HEK293T (cell line): ENCODE measurements at places on chromosomes 3 and 15.

DNA sequence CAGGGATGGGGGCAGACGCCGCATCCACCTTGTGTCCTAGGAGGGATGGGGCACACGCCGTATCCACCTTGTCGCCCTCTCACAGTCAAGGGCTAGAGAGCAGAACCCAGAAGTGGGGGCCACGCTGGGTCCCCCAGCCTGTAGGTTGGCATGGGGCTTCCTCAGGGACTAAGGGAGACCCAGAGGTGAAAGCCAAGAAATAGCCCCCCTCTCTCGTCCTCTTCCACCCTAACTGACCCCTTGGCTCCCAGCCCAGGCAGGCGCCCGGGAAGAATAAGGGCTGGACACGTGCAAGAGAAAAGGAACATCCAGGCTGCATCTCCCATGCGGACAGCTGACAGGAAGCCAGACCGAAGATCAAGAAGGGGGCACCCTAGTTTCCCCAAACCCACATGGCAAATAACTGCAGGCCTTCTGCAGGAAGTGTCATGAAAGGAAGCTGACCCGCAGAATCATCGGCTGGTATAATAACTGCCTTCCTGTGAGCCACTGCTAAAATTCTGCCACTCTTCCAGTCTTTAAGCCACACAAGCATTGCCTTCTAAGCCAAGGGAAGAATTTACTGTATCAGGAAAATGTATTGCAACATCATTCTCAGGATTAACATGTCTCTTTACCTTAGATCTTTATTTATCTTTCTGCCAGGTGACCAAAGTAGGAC lies 38.5 kb upstream of the TFRC start:
- DNase-seq = no peak

DNA sequence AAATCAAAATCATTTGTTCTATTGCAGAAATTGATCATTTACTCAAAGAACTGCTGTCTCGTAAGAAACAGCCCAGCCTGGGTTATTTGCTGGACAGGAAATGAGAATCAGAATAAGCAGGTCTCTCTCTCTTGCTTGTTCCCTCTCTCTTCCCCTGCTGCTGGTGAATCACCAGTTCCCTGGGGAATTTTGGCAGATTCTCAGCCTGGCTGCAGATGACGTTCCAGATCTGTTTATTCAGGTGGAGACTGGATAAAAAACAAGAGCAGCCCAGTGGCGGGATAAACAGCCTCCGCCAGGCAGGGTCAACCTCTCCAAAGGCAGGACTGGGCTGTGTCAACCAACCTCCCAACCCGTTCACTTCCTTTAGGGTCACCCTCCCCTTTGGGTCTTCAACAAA lies 72.1 kb downstream of the LRIG1 start:
- DNase-seq = no peak

DNA sequence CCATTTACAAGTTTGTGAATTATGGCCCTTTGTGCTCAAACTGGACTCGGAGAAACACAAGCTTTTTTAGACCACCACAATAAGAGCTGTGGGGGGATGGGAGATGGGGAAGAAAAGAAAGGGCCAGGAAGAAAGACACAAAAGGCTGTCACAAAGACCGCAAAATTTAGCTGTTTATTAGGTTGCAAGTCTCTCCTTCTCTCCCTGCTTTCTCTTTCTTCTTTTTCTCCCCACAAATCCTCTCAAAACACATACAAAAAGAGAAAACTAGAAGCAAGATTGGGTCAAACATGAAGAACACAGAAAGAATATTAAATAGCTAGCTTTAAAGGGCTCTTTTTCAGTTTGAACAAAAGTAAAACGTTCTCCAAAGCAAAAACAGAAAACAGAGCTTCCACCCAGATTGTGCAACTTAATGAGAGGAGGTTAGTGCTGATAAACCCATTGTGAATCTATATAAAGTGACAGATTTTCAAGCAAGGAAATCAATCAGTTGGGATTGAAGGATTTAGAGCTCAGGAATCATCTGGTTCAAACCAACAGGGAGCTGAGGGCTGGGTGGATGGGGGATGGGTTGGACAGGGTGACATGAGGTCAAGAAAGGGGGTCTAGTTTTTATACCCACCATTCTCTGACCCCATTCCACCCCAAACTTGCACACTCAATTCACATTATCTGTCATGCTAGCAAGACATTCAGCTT lies 87.3 kb downstream of the DHX30 start:
- no peak for DNase-seq

DNA sequence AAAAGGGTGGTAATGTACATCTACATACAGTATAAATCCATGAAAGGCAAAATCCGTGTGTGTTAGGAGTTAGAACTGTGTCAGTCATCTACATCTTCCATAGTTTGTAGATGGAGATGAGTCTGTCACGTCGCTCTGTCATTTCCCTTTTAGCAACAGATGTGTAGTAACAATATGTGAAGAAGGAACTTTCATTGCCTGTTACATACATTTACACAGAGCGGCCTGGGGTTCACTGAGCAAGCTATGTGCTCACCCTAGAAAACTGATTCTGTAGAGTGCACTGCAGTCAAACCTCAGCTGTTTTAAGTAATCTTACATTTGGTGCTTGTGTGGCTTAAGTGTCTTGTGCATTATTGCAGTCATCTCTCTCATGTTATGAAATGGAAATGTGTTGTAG lies 41.6 kb upstream of the AP3B2 start:
- no peak for DNase-seq

DNA sequence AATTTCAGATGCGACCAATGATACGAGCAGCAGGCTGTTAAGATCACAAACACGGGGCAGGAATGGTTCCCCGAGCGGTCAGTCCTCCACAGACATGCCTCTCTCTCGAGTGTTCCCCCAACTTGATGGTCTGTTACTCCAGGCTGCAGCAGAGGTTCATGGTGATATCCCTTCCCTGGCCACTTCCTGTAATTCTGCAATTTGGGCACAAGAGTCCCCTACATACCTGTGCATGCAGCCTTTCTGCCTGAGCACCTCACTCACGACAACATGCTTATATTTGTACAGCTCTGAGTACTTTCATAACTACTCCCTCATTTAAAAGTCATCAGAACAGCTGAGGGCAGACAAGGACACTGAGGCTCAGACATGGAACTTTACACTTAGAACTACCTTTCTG lies 408.1 kb upstream of the NR2F2 start:
- DNase-seq = no peak

DNA sequence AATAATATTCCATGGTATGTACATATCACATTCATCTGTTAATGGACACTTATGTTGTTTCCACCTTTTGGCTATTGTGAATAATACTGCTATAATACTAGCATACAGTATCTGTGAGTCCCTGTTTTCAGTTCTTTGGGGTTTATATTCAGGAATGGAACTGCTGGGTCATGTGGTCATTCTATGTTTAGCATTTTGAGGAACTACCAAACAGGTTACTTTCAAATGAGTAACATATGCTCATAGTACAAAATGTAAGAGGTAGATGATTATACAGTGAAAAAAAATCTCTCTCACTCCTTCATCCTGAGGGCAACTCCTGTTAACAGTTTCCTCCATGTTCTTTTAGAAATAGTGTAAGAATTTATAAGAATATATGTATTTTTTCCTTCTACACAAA lies 162.2 kb downstream of the PLD1 start:
- DNase-seq = no peak

DNA sequence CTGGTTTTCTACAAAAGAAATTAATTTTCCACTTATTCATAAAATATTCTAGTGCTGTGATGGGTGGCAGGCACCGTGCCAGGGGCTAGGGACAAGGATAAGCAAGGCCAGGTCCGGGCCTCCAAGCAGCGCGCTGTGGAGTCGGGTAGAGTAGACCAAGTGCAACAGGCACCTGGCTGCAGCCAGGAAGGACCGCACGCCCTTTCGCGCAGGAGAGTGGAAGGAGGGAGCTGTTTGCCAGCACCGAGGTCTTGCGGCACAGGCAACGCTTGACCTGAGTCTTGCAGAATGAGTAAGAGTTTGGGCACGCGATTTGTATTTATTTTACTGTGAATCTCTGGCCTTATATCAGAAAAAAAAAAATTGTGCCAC lies at the start of gene CASR:
Gene CASR, plus strand, starts transcription at position 148 of the 372 bp plus-strand sequence. CDS start 70,522 bp downstream, outside the sequence.
- DNase-seq = no peak

DNA sequence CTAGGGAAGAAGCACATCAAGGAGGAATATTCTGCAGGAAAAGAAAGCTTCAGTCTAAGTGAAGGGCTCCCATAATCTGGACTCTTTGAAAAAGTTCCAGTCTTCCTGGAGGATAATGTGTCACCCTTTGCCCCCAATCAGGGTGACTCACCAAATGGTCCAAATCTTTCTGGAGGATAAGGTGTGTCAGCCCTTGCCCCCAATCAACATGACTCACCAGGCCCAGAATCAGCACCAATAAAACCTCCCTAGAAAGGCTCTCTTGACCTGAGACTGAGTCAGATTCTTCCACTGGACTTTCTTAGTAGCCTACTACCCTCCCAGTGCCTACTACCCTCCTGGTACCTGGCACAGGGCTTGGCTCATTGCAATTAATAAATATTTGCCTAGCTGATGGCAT lies 9.5 kb upstream of the ARL14 start:
- DNase-seq = no peak

DNA sequence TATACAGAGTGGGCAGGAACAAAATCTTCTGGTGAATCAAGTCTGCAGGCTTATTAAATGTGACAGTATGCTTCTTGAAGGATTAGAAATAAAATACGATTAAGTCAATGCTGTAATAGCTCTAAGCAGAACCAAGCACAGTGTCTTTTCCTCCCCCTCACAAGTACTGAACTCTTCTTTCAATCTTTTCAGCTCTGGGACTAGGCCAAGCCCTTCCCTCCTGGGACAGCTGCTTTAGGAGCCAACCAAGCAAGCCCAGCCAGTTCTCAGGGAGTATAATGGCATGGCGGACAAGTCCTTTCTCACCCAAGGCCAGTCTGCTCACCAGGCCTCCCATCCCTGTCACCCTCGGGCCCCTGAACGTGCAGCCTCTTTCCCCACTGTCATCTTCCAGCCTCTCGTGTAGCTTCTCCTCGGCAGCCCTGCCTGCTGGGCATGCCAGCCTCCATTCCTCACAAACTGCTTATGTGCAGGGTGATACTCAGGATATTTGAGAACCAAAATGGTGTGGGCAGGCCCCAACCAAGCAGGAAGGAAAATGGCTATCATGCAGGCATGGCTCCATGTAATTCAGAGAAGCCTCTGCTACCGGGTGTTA lies 8.4 kb upstream of the PPP1R2 start:
- no peak for DNase-seq

DNA sequence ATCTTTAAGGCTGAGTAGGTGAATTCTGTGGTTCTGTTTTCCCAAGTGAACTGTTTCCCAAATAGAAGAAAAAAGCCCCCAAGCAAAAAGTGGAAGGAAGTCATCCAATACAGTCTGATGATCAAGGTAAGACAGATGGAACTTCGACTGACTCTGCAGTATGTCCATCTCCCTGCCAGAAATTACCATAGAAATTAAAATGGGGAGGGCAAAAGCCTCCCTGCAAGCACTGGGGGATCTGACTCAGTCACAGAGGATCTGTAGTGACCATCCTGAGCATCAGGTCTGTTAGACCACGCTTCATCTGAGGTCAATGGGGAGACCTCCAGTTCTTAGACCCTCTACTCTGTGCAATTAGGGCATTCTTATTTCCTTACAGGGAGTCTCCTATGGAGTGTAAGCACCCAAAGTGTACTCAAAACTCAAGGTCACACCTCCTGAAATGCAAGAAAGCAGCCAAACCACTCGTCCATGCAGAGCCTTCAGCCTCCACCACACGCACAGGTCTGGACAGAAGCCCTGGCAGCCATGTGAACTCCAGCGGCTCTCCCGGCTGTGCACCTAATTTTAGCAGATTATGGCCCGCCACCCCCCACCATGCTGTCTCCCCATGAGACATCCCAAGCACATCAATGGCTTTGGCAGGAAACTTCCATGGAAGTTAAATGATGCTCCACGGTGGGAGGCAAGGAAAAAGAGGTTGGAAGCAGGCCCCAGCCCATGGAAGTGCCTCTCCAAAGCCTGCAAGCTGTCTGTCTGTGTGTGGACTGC lies 348.7 kb downstream of the NTRK3 start:
- DNase-seq = no peak

GRCh38 chr3:30354972-30355371 lies 251.4 kb upstream of the TGFBR2 start:
- no peak for DNase-seq

DNA sequence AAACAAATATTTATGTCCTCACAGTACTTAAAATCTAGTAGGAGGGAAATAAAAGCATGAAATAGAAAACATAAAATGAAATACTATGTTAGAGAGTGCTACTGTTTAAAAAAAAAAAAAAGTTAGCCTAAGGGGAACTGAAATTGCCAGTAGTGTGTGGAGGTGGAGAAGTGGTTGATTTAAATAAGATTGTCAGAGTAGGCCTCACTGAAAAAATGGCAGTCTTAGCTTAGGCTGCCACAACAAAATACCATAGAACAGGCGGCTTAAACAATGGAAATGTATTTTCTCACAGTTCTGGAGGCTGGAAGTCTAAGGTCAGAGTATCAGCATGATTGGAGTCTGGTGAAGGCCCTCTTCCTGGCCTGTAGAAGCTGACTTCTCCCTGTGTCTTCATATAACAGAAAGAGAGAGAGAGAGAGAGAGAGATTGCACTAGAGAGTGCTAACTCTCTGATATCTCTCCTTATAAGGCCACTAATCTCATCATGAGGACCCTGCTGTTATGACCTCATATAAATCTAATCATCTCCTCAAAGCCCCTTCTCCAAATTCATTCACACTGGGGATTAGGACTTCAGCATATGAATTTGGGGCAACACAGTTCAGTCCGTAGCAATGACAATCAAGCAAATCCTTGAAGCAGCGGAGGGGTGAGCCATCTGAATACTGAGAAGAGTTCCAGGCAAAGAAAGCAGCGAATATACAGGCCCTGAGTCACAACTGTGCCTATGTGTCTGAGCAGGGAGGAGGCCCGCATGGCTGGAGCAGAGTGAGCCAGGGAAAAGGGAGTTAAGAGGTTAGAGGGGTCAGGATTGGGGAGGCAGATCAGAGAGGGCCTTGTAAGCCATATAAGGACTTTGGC lies 23.6 kb upstream of the LRRC34 start:
- no peak for DNase-seq

- DNase-seq = no peak
These were observed at the start of gene COL7A1 for GRCh38 chr3:48595075-48595525. Gene COL7A1, minus strand, starts transcription at chr3:48595329. Its CDS starts 170 bp downstream, at chr3:48595159.

GRCh38 chr3:43036621-43037423 lies 57.7 kb downstream of the GASK1A start:
- DNase-seq = no peak

DNA sequence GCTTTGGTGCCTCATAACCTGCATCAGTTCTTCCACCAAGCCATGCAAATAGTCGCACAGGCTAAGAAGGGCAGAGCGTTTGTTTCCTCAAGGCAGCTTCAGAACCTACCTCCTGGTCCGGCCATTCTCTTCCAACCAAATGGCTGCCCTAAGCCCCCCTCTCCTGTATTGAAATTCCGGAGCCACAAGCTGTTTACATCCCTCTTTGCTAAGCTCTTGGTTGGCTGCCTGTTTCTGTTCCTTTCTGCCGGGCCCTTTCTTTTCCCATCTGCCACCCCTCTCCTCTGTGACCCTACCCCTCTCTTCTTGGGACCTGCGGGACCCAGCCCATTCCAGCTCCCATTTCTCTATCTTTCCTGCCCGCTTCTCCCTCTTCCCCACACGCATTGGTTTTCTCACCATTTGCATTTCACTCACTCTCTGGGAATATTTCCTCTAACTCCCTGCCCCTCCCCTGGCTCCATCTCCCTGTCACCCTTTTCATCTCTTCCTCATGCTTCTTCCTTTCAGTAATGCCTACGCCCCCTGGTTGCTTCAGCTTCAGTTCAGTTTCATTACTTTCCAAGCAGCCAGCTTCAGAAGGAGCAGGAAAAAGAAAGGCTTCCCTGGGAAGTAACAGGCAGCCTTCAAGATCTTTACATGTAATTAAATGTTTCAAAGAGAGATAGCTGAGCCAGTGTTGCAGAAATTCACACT lies 113.5 kb downstream of the RAB11A start:
- no peak for DNase-seq
